Gastroesophageal sphincter (tissue), 4 donors: ENCODE measurements at places on chromosomes 12 and 14. TPM values are rescaled to one million over a fixed set of nuclear protein-coding genes. Genes with fewer than 3 reads are reported as not detected.

SERPINA12 gene
- total RNA-seq = not detected

GRCh38 chr12:102874819-102875218, 42.2 kb downstream of the PAH start:
- no peaks in the 10 kb centered on the region for H3K4me1 ChIP-seq
- no peak overlapping the region for H3K27ac ChIP-seq
- no peaks in the 10 kb centered on the region for H3K36me3 ChIP-seq
- no peak for ATAC-seq
- peaks cover 7% of the 10 kb centered on the region for H3K27me3 ChIP-seq

GRCh38 chr12:76006028-76006925, 25.3 kb downstream of the PHLDA1 start:
- no peaks in the 10 kb centered on the region for H3K4me1 ChIP-seq
- H3K27me3 ChIP-seq = no peaks in the 10 kb centered on the region
- no peak overlapping the region for H3K4me3 ChIP-seq
- no peak overlapping the region for H3K27ac ChIP-seq
- no peak for ATAC-seq

DNA sequence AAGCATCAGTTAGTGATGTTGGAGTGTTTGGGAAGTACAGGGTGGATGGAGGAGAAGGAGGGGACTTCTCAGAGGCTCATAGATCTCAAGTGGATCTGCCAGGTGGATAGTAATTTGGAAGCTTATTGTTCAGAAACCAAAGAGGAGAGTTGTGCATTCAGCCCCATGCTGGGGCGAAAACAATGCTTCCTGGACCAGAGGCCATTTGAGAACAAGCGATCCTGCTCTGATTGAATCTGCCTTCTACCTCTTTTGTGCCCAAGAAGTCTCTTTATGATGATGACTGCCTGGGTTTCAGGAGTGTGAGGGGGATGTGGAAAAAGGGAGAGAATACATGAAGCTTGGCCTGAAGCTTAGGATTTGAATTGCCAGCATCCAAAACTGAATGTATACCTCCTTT, 110.8 kb upstream of the SRRM4 start:
- H3K36me3 ChIP-seq = no peaks in the 10 kb centered on the region
- no peak for ATAC-seq
- no peaks in the 10 kb centered on the region for H3K4me1 ChIP-seq
- H3K4me3 ChIP-seq = no peak overlapping the region
- peaks cover 22% of the 10 kb centered on the region for H3K27me3 ChIP-seq
- H3K27ac ChIP-seq = no peak overlapping the region

DNA sequence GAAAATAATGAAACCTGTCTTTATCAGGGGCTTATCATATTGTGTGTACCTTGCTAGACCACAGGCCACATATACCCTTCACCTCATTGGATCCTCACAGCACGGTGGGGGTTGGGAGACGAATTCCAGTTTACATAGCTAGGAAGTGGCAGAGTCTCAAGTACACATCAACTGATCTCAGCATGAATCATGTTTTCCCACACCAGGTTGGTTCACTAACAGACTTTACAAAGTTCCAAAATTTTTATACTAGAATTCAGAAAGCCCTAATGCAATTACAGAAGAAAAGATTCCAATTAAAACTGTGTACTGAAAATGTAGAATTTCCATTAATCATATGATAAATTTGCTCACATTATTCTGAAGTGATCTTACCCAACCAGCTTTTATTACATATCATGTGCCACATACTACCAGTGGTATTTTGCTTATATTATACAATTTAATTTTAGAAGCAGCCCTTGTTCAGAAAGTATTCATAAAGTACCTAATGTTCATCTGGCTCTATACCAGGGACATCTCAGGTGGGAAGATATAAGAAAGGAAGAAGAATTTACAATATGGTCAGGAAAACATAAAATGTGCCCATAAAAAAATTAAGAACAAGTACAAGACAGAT, 196.2 kb downstream of the ITPR2 start:
- no peaks in the 10 kb centered on the region for H3K36me3 ChIP-seq
- peak overlapping the region; percentile 73 for H3K27ac ChIP-seq
- peak; percentile 74 for ATAC-seq
- H3K27me3 ChIP-seq = no peaks in the 10 kb centered on the region

GRCh38 chr12:64451687-64452558, at the start of gene TBK1:
Gene TBK1 (plus strand): TSS chr12:64452120. CDS start chr12:64455871, 3,751 bp downstream.
- H3K4me1 ChIP-seq = peaks cover 3% of the 10 kb centered on the region
- peak within 1 kb of the TSS; percentile 85 for H3K4me3 ChIP-seq
- peaks cover 26% of the 10 kb centered on the region for H3K36me3 ChIP-seq
- H3K27me3 ChIP-seq = no peaks in the 10 kb centered on the region

GRCh38 chr12:27220055-27220987, 23.8 kb upstream of the STK38L start:
- no peaks in the 10 kb centered on the region for H3K27me3 ChIP-seq
- H3K4me3 ChIP-seq = no peak overlapping the region
- peaks cover 12% of the 10 kb centered on the region for H3K4me1 ChIP-seq

GRCh38 chr14:73879027-73879426, 7.6 kb upstream of the ZNF410 start:
- no peaks in the 10 kb centered on the region for H3K4me1 ChIP-seq
- peaks cover 25% of the 10 kb centered on the region for H3K36me3 ChIP-seq
- H3K27ac ChIP-seq = no peak overlapping the region
- H3K27me3 ChIP-seq = no peaks in the 10 kb centered on the region

GRCh38 chr14:90677484-90678050, 138.7 kb downstream of the TTC7B start:
- peak overlapping the region; percentile 72 for H3K27ac ChIP-seq
- peak; percentile 67 for ATAC-seq
- H3K27me3 ChIP-seq = no peaks in the 10 kb centered on the region
- H3K36me3 ChIP-seq = no peaks in the 10 kb centered on the region

DNA sequence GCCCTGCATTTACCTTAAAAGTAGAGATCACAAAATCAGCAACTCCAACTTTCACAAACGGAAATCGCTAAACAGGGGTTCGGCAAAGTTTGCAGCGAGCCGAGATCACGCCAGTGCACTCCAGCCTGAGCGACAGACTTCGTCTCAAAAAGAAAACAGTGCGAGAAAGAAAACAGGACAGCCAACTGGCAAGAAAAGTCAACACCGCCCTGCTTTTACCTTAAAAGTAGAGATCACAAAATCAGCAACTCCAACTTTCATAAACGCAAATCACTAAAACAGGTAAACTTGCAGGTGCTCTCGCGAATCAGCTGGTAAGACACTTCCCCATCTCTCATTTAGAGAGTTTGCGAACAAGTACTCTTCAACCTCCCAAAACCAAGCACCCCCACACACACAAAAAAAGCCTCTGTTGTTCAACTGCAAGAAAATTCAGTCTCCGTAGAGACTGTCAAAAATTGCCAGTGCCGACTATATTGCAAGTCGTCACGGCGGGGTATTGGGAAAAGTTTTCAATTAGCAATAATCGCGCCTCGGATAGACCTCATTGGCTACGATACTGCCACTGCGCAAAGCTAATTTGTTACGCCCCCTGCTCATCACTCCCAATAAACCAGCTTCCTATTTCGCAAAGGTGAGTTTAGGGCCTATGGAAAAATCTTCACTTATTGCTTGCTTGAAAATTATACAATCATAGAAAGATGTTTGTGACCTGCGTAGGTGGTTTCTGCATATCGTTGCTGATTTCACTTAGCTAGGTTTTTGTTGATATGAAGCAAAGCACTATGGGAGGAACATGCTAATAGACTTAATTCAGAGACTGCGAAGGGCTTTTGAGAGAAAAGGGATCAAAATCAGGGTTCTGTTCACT, at the start of gene RNU4-1:
RNU4-1 (minus strand) TSS at position 577 of the 871 bp plus-strand sequence.
- H3K4me3 ChIP-seq = peak within 1 kb of the TSS; percentile 60
- peak; percentile 40 for ATAC-seq
- H3K27ac ChIP-seq = peak within 1 kb of the TSS; percentile 93
- no peaks in the 10 kb centered on the region for H3K27me3 ChIP-seq
